ENCODE measurements at places on chromosomes 5 and 9.

DNA sequence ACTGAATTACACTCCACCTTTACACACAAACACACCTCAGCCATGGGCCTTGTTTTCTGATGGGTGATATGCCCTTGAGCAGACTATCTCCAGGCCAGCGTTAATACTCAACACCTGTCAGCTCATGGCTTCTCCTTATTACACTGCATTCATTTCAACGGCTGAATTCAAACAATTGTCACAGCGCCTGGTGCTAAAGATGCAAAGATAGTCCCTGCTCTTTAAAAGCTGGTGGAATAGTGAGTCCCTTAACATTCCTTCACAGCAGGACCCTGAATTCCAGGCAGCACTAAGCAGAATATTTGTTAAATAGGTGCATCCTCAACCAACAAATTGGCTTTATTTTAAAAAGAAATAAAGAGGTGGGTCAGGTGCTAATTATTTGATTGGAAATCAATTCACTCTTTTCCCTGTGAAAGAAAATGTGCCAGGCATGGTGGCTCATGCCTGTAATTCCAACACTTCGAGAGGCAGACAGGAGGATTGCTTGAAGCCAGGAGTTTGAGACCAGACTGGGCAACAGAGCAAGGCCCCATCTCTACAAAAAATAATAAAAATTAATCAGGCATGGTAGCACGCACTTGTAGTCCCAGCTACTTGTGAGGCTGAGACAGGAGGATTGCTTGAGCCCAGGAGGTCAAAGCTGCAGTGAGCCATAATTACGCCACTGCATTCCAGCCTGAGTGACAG is 155.7 kb upstream of the EFNA5 start:
- no peak for DNase-seq

DNA sequence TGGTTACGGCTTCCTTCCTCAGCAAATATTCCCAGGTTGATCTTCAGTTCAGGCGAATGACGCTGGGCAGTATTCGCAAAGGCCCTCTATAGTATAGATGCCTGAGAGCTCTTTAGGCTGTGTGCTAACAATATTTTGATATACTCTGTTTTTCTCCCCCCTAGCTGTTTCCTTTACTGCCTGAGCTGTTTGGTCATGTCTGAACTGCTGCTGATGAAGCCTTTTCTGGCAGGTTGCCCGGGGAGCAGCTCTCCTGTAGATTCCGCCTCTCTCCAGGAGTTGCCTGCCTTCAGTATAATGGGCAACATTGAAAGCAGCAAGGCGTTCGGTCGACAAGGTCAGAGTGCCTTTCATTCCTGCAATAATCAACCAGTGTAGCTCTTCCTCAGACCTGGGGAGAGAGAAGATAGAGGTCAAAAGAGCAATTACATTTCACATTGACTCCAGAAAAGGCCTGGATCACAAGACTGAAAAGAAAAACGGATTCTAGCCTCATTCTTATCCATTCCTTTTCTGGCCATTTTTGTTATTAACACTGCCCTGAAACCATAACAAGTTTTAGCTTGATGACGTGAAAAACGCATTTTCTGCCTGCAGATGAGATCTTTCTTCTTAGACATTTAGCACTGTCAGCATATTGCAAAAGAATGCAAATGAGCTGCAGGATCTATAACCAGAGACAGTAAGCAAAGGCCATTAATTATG is 60.1 kb upstream of the ZNF608 start:
- no peak for DNase-seq

DNA sequence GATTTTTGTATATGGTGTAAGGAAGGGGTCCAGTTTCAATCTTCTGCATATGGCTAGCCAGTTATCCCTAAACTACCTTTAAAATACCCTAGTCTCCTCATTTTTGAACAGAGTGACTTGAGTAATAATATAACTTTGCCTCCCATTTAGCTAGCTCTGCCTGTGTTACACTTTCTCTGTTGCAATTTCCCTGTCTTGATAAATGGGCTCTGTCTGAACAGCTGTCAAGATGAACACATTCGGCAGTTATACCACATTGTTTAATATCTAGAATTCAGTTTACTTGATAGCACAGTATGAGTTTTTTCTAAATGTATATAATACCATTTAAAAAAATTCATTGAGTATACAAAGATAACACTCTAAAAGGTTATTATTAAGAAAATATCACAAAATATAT is 562.9 kb upstream of the FTMT start:
- DNase-seq, result no peak

DNA sequence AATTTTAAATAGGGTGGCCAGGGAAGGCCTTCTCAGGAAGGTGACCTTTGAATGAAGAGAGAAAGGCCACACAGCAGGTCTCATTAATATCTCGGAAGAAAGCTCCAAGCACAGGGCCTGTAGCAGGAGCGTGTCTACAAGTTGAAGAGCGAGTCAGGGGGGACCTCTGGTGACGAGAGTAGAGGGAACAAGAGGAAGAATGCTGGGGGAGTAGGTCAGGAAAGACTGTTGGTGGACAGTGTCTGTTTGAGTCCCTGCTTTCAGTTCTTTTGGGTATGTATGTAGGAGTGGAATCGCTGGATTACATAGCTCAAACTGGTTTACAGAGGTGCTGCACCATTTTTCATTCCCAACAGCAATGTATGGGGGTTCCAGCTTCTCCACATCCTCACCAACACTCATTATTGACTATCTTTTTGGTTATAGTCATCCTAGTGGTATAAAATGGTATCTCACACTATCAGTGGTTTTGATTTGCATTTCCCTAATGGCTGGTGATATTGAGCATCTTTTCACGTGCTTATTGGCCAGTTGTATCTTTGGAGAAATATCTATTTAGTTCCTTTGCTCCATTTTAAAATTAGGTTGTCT is 55.8 kb downstream of the NUP214 start:
- DNase-seq, result no peak

DNA sequence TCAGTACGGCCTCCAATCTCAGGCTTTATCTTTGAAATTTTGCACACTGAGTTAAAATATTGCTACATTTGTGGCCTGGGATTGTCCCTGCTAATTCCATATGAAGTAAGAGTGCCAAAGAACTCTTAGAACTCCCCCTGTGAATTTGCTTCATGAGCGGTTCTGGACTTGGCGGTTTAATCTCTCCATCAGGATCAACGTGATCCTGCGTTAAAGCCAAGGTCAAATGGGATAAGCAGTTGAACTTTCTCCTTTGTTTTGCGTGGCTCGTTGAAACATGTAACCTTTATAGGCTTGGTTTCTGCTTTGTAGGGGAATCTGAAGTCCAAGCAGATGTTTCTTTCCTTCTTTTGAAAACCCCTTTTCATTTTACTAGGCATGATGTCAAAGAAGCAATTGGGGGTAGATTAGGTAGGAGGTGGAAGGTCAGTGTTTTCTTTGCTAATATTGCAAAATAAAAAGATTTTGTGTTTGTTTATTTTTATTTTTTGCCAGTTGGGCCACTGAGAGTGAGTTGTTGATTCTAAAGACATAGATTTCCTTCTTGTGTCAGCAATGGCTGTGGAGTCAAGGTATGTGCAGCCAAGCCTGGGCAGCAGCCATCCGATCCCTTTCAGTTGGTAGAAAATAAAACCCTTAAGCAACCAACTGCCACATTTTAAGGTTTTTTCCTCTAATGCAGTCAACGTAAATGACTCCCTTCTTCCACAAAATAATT is 390.8 kb downstream of the NNT start:
- DNase-seq, result no peak

- no peak for DNase-seq
These were observed 1676.0 kb upstream of the NUDT12 start for GRCh38 chr5:105238561-105238960.

DNA sequence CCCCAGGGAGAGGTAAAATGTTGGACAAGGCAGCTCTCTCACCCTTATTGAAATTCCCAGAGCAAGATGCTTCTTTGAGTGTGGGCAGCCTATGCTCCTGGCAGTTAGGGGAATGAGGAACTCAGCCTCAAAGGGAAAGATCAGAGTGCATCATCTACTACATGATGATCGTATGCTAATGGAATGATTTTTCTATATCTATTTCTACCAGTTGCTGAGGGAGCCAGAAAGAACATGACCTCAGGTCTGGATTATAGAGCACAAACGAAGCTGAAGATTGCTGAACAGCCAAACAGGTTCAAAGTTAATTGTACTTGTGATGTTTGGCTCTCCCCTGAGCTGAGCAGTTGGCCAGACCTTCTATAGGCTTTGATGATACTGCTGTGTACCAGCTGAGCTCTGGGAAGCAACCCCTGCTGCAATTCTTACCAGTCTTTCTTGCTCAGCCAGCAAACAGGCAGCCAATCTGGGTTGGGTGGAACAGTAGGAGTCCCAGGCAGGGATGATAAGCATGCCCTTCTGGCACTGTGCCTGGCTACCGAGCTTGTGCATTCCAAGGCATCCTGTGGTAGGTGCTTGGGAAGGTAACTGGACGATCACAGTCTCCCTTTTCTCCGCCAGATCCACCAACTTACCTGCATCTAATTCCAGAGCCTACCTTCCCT is 10.3 kb upstream of the FBXL7 start:
- DNase-seq, result no peak

DNA sequence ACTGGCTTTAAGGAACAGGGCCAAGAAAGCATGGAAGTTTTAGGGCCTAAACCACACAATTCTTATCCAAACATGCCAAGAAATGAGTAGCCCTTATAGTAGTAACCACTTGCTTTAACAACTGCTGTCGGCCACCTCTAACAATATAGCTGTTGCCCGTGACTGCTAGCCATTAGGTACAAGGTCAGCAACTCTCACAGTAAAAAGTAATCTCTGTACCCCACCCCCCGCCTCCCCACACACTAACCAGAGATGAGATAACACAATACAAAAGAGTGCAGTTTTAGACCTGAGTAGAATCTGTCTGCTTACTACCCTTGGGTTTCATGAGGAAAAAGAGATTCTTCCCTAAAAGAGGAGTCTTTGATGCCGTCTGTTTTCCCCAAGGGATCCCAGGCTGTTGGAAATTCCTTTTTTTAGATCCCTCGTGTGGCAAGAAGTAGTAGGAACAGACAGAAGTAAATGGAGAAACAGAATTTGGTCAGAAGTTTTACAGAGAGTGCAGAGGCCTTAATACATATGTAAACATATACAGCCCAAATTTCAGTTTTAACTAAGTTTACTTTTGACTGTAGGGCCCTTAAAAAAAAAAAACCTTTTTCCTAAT is 94.3 kb downstream of the WDR41 start:
- no peak for DNase-seq

GRCh38 chr5:137935694-137936093 is 46.4 kb downstream of the PKD2L2 start:
- no peak for DNase-seq

DNA sequence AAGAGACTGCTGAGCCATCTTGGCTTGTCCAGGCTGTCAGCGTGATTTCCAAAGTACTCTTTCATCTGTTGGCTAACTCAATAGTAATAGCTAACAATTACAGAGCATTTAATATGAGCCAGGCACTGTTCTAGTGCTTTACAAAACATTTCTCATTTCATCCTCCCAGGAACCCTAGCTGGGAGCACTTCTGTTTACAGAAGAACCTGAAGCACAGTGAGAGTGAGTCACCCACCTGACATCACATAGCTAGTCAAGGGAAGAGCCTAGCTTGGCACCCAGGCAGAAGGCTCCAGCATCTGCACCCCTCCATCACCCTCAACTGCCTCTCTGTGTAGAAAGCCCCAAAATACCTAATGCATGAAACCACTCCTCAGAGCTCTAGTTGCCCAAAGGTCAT is 57.5 kb upstream of the IQGAP2 start:
- DNase-seq, result no peak

GRCh38 chr9:118990949-118991348 is 378.3 kb downstream of the BRINP1 start:
- DNase-seq, result no peak

All from OCI-LY7 (cell line).